ENCODE measurements at places on chromosomes 2 and 18.

DNA sequence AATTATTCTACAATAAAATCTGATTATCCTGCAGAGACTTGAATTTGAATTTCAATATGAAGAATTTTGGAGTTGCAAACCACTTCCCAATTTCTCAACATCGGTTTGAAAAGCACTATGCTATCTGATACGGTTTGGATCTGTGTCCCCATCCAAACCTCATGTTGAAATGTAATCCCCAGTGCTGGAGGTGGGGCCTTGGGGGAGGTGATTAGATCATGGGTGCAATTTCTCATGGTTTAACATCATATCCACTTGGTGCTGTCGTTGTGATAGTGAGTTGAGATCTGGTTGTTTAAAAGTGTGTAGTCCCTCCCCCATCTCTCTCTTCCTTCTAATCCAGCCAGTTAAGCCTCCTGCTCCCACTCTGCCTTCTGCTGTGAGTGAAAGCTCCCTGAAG, 205.7 kb downstream of the NBAS start:
- no peak for DNase-seq

GRCh38 chr18:22999212-22999611, 66.1 kb downstream of the RBBP8 start:
- DNase-seq, result no peak

DNA sequence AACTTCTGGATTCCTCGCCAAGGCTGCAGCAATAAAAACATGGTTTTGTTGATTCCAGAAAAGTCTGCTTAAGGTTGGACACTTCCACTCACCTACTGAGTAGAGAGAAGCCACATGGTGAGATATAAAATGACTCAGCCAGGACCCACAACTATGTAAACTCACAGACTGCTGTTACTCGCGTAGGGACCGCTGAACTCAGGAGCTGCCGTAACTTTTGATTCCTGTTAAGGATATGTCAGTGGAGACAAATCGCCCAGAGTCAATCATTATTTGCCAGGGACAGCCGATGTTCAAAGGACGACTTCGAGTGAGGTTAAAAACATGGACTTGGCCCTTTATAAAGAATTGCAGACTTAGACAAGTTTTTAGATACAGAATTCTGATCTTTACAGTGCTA, 25.6 kb downstream of the CYB5A start:
- no peak for DNase-seq

GRCh38 chr18:13800505-13801259, 23.3 kb upstream of the MC5R start:
- peak; percentile 79 for DNase-seq

- DNase-seq, result no peak
Observed at GRCh38 chr2:147460155-147460554, 384.7 kb upstream of the ACVR2A start.

DNA sequence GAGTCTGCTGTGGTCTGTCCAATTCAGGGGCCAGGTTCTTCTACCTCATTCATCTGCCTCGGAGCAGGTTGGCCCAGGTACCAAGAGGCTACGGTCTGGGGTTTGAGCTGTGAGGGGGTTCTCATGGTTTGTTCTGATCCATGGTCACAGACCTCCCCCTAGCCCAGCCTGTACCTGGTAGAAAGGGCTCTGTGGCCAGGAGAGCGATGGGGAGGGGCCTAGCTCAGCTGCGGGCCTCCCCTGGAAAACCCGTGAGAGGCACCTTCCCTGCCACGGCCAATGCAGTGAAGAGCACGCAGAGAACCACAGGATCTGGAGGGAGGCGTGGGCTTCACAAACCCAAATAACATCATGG, 19.6 kb upstream of the ALLC start:
- DNase-seq, result no peak

- DNase-seq, result no peak
Observed at GRCh38 chr2:238069877-238070276, 9.1 kb downstream of the SCLY start.

DNA sequence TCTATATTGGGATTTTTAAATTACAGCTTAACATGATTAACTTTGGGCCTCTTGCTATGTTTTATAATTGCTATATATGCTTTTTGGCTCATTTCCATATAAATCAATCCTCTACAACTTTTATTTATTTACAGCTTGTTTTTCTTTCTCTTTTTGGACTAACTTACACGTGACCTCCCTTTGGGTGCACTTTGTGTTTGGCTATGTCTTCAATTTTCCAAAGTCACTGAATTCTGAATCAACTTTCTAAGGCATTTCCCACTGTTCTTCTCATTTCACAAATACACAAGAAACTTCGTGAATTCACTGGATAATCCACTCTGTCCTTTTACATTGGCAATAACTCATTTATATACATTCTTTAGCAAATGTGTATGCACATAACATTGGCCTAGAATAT, 5.4 kb upstream of the CPS1 start:
- no peak for DNase-seq

DNA sequence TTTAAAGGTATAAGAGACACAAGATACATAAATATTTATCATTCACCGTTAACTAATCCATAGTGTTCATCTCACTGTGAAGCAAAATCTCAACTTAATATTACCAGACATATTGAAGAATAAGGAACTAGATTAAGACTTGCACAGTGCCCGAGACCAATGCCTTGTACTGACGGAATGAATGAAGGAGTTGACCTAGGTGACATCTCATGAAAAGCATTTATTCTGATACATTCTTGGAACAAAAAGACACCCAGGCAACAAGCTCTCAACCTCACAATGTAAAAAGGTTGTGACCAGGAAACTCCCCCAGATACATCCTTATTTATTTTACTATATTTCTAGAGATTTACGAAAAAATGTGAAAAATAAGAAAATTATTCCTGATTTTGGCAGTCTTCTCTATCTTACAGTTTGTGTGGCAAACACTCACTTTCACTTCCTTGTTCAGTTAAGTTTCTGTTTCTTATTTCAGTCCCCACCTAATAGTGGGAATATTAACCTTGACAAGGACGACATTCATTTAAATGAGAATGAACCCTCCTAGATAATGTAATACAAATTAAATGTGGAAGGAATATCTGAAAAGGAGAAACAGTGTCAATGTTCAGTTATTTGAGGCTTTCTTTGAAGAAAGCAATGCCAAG, 28.4 kb downstream of the M1AP start:
- no peak for DNase-seq

GRCh38 chr2:232415736-232416520, 9.3 kb downstream of the ALPG start:
- DNase-seq, result no peak

DNA sequence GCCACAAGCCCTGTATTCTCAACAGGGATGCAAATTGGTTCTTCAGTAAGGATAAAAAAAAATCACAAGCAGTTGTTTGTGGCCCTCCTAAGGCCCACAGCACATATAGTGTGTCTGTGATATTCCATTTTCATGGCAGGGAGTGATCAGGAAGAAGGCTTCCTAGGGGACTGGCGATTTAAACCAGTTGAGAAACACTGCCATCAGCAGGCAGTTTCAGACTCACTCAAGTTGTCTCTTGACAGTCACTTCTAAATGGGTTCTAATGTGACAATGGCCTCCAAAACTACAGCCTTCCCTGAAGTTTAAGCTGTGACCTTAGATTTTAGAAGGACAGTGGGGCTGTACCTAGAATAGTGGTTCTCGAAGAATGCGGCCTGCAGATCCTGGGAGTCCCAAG, 6.0 kb downstream of the CIAO1 start:
- no peak for DNase-seq
